Myocyte (in vitro differentiated cells): ENCODE measurements at places on chromosomes 5 and 9.

DNA sequence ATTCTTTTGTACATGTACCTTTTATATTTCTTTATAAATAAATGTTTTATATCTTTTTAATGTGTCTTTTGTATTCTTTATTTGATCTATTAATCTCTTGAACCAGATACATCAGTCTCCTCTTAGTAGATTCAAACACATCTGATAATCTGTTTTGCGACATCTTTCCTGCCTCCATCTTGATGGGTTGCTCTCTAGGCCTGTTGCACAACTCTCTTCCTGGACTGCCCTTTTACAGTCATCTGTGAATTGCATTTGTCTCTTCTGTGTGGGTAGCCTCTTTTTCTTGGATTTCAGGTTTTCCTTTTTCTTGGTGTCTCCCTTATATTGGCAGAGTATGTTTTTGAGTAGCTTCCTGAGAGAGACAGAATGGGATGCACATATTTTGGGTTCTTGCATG, 6.2 kb downstream of the ZFYVE16 start:
- no peak for DNase-seq

DNA sequence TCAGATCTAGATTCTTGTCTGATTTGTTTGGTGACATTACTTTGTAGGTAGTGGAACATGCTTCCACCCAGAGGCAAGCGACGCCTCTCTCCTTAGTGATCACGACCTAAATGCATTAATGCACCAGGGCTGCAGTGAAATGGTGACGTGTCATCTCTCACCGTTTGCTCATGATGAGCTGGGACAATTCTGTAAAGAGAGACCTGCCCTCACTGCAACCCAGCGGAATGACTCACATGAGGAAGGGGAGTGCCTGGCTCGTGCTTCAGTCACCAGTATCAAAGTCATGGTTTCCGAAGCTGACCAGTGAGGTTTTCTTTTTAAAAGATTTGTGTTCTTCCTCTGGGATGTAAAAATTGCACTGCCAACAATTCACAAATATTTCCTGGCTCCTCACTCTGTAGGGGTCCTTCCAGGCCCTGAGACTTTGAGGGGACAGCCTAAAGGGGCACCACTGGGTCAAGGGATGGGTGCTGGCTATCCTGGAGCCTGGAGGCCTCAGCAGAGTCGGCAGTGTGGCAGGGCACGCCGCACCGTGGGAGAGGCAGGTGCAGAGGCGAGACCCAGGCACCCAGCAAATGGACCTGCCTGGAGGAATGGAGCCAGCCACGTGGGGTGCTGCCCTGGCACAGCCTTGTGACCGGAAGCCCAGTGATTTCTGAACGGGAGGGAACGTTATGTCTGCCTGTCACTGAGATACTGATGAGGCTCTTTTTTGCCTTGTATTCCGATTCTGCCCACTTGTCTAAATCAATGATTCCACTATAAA, 17.3 kb downstream of the QSOX2 start:
- DNase-seq: no peak

DNA sequence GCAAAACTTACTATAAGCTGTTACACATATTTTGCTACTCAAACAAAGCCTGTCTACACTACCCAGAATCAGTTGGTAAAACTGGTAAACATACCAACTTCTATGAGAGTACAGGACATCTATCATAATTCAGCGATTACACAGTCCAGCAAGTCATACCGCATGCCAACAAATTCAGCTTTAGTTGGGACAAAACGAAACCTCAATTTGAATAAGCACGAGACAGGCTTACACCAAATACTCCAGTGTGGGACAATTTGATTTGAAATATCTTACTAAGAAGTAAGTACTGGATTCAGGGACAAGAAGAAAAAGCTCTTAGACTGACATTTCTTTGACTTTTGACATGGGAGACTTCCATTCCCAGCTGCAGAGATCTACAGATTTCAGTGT, 2.0 kb downstream of the NRG2 start:
- DNase-seq: no peak

- DNase-seq: no peak
Measured at GRCh38 chr5:126269511-126269910, 153.7 kb upstream of the GRAMD2B start.

GRCh38 chr9:98118640-98119601, at the start of gene TRIM14:
Gene TRIM14, minus strand, starts transcription at chr9:98119222. Its CDS starts 34 bp downstream, at chr9:98119188.
- DNase-seq: peak; percentile 49

GRCh38 chr5:157671592-157672330, 428 bp downstream of the C5orf52 start:
- DNase-seq: no peak
